ENCODE measurements at places on chromosomes 6 and 20.

- DNase-seq = no peak
Measured at GRCh38 chr6:113402544-113402943, 454.6 kb upstream of the MARCKS start.

- DNase-seq = no peak
Measured at GRCh38 chr6:142482974-142483373, 181.2 kb downstream of the ADGRG6 start.

- DNase-seq = no peak
Measured at GRCh38 chr6:109461733-109462526, 6.4 kb upstream of the MICAL1 start.

- DNase-seq = no peak
Measured at GRCh38 chr6:12022953-12023388, 10.9 kb downstream of the HIVEP1 start.

DNA sequence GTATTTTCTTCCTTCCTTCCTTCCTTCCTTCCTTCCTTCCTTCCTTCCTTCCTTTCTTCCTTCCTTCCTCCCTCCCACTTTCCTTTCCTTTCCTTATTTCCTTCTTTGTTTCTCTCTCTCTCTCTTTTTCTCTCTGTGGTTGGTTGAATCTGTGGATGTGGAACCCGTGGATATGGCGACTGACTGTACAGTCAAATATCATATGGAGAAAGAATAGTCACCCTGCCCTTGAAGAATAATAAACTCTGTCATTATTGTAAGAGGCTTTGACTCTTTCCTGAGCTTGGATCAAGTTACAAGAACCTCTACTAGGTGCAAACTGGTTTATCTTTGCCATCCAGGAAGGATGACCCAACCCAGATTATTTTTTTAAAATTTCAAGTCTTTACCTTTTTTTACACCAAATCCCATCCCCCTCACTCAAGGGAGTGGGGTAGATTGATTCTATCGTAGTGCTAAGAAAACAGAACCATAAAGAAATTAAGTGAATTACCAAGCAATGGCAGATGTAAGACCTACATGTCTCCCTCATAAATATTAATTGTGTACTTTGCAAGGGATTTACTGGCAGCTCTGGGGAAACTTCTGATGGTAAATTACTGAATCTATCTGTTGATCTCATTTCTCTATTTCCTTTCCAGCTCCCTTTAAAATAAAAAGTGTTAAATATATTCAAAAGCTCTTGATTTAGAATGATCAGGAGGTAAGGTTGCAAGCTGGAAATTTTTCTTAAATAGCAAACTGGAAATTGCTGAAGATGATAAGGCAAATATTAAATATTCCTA lies 667.5 kb downstream of the UTRN start:
- DNase-seq = no peak

GRCh38 chr20:12575352-12576095 lies 433.2 kb upstream of the SPTLC3 start:
- no peak for DNase-seq

- peak; percentile 73 for DNase-seq
Measured at GRCh38 chr6:25017932-25018567, 82.3 kb upstream of the RIPOR2 start.

GRCh38 chr6:34129753-34130152 lies 16.1 kb downstream of the GRM4 start:
- no peak for DNase-seq

DNA sequence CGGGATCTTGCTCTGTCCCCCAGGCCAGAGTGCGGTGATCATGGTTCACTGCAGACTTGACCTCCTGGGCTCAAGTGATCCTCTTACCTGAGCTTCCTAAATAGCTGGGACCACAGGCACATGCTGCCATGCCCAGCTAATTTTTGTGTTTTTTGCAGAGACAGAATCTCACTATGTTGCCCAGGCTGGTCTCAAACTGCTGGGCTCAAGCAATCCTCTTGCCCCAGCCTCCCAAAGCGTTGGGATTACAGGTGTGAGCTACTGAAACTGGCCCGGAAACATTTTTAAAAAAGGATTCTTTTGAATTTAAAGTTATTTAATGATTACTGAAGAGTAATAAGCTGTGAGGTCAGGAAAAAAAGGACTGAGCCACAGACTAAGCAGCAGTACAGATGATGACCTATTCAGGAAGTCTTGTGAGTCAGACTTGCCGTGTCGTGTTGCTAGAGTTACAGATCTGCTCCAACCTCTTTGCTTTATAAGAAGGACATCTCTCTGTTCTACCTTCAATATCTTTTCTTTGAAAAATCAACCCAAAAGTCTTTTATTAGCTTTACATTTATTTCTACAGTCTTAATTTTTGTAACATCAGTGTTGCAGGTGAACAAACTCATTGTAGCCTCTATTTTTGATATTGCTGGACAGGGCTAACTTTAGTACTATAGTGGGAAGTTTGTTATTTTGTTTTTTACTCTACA lies 108.7 kb downstream of the NCOA3 start:
- peak; percentile 86 for DNase-seq

- no peak for DNase-seq
Measured at GRCh38 chr6:25239498-25239897, 39.7 kb upstream of the CARMIL1 start.

DNA sequence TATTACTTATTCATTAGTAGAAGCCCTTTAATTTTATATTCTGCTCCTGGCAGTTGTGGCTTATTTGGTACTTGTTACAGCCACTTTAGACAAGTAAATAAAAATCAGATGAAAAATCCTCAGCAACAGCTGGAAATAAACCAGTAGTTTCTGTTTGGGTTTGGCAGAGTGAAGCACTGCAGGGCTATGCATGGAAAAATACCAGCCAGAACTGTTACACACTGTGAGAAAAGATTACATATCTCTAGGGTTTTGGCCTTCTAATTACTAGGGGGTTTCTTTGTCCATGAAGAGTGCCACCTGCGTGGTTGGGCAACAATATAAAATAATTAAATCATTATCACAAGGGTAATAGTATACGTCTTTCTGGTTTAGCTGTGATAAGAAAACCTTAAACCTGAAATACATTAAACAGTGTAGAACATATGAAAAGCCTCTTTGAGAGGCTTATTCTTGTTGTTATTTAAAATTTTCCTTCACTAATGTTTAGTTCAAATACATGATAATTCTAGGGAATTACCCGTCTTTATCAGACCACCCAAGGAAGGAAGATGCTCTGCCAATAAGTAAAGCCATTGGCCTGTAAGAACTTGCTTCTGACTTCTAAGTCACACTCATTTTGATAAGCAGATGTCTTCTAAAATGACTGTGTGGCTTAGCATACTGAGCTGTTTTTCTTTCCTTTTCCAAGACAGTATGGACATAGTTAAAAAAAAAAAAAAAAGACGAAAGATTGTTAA lies 320.0 kb upstream of the FLRT3 start:
- no peak for DNase-seq

DNA sequence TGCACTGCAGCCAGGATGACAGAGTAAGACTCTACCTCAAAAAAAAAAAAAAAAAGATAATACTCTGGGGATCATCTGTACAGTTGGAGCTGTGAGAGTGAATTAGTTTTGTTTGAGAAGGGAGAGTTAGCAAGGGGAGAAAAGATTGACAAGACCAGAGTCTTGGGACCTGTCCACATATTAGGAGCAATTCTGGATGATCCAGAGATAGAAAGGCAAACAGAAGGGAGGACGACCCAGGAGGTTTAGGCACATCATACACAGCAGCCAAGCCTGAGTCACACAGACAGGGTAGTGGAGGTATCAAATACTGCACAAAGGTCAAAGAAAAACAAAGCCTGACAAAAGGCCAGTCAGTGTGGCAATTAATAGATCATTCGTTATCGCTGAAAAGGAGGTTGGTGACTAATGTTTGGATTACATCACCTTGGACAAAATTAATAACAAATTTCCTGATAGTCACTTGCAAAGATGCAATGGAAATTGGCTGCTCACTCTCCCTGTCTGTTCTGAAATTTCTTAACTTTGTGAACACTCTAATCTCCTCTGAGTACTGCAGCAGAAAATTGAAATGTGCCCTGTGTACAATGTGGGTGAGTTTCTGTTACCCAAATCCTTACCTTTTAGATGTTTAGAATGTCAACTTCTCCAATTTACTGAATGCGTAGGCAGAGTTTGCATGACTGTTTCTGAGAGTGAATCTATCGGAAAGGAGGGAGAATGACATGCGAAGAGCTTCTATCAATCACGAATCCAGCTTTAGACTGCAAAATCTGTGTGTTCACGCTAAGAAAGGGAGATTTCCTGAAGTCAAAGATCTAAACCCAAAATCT lies 105.4 kb downstream of the TSHZ2 start:
- peak; percentile 25 for DNase-seq

DNA sequence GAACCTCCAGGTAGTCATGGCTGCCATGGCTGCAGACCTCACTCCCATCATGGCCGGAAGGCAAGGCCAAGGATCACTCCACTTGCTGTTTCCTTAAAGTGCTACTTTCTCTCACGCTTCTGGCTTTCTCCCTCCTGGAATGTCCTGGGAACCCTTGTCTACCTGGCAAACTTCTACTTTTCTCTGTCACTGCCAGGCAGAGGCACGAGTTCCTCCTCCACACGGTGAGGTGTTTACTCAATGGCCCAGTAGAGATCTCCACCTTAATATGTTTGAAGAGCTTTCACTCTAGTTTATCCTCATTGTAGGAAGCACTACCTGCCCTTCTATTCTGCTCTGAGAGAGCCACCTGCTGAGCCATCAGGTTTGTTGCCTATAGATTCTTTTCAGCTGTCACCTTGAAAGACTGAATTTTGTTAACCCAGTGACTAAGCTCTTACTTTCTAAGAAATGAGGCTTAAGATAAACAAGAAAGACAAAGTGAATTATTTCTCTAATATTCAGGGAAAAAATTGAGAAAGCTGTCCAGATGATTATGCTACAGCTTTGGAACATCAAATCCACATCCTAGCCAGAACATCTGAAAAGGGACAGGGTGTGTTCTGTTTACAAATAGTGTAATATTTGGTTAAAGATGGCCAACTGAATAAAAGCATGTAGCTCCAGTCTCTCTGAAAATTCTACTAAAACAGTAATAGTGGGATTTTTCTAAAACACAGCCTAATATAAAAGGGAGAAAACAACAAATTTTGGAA lies 54.9 kb downstream of the PLAGL1 start:
- no peak for DNase-seq

Measured in stimulated activated CD4-positive, alpha-beta T cell treated with anti-CD3 and anti-CD28 coated beads, Interleukin-2, amount 100 ng/mL, for 4 hours (primary cell).